ENCODE measurements at places on chromosomes 16 and 17.

GRCh38 chr17:34252095-34252443, 3.0 kb upstream of the CCL2 start:
- DNase-seq, result no peak

GRCh38 chr17:44992242-44992939, 24.3 kb upstream of the C1QL1 start:
- DNase-seq, result no peak

DNA sequence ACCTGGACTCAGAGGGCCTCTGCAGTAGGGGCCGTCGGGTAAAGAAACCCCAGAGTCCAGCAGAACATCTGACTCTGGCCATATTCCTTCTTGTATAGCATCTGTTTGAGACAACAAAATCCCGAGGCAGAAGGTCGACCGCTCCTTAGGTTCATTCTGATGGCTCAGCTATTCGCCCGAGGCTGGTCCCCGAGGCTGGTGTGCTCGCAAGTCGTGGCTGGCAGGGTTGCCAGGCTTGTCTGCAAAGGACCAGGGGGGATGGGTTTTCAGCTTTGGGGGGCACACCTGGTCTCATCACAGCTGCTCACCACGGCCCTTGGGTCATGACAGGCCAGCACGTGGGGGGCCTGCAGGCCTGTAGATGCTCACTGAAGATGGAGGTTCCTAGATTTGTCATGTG, 119.1 kb downstream of the BANP start:
- DNase-seq, result no peak

DNA sequence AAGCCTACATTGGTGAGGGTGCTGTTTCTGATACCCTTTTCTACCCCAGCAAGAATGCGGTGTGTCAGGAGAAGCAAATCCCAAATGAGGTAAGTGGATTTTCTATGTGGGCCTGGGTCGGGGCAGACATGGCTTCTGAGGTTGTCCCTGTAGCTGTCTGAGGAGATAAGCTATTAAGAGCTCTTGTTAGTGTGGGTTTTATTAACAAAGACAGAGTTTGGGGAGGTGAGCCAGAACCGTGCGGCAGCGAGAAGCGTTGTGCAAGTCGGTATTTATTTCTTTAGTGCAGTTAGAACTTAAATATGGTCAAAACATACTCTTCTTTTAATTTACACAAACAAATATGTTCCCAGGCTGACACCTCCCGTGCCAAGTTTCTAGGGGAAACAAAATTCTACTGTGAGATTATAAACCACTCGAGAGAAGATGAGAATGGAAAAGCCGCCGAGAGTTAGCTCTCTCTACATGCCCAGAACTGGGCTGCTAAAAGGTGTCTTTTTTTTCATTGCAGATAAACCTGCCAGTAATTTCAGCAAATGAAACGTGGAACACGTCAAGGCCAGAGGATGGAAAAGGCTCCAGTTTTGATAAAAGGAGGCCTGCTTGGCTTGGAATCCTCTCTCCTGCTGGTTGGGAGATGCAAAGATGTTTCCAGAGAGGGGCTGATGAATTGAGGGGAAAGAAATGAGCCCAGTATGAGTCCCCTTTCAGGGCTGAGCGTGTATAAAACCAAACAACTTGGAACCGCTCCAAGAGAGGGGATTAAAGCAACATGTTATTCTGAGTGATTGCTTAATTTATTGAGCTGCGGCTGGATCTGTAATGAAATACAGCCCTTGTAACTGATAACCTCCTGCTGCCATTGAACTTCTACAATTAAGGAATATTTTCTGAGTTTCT, 254.6 kb downstream of the MRTFB start:
- DNase-seq, result no peak

DNA sequence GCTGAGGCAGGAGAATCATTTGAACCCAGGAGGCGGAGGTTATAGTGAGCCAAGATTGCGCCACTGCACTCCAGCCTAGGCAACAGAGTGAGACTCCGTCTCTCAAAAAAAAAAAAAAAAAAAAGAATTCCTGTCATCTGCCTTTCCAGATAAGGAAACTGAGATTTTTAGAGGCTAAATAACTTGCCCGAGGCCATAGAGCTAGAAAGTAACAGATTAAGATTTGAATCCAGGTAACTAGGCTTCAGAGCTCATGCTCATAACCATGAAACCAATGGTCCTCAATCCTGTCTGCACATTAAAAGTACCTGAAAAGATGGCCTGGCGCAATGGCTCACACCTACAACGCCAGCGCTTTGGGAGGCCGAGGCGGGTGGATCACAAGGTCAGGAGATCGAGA, 9.5 kb downstream of the NCBP3 start:
- DNase-seq, result no peak

DNA sequence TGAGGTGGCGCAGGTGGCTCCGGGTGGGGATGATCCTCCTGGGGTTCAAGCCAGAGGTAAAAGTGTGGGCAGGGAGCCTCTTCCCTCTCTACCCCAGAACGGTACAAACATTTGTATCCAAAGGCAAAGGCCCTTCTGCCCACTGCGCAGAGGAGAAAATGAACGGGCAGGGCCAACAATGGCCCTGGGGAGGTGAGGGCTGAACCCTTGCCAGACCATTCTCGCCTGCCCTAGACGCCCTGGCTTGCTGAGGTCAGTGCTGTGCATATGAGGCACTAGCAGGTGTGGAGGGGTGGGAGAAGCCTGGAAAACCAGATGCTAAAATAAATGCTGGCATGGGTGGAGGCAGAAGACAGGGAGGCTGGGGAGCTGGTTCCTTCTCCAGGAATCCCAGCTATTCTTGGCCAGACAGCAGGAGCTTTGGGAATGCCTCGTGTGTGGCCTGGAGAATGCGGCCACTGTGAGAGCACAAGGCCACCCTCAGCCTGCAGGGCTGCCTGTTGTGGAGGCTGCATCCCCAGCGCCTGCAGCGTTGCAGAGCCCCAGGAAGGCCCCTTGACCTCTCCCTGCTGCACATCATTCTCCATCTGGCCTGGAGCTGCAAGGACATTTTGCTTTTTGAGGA, 4.5 kb downstream of the C17orf50 start:
- no peak for DNase-seq

DNA sequence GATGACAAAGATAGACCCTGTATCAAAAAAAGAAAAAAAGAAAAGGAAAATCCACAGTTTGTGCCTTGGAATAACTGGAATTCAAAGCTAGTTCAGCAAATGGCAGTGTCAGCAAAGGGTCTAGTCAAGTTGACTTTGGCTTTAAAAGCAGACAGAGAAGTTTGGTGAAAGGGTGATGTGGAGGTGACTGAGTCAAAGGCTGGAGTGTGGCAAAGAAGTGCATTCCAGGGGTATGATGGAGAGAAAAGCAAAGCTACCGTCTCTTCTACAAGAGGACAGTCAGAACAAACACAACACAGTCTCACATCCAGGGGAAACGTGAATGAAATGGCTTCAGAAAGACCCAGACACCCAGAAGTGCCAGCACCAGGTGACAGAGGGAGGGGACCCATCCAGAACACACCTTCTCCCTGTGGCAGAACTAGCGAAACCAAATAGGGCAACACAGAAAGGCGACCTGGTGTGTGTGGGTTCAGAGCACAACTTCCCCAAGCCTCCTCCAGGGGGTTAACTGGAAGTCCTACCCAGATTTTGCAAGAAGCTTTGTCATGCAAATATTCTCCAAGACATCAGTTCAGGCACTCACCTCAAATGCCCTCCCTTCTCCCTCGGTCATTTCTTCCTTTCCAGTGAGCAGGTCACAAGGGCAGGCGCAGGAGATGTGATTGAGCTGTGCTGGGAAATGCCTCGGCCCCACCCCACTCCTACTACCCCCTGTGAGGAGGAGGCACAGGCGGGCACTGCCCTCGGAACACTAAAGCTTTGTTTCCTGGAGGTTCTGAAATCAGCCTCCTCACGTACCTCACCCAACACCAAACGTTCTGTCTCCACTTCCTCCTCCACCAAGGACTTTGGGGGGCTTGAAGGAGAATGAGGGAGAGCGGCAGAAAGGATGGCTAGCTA, 481.9 kb downstream of the SOX9 start:
- no peak for DNase-seq

DNA sequence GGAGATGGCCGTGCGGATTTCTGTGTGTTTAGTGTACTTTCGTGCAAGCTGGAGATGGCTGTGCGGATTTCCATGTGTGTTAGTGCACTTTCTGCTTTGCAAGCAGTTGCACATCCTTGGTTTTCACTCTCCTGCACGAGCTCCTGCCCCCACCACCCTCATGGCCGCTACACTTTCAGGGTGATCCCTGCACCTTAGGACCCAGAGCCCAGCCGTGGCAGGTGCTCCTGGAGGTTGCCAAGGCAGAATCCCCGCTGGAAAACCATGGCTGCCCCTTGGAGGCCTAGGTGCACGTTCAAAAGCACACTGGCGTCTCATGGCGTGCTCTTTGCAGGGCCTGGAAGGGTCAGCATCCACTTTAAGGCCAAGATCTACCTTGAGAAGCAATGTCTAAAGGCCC, 311.0 kb upstream of the TNRC6C start:
- DNase-seq, result no peak

GRCh38 chr17:82734987-82735866, at the start of gene FN3K:
FN3K (plus strand) TSS chr17:82735615; CDS start chr17:82735637, 22 bp downstream.
- peak; percentile 72 for DNase-seq

- DNase-seq, result no peak
These were observed 417.2 kb upstream of the XYLT1 start for GRCh38 chr16:17887963-17888362.

DNA sequence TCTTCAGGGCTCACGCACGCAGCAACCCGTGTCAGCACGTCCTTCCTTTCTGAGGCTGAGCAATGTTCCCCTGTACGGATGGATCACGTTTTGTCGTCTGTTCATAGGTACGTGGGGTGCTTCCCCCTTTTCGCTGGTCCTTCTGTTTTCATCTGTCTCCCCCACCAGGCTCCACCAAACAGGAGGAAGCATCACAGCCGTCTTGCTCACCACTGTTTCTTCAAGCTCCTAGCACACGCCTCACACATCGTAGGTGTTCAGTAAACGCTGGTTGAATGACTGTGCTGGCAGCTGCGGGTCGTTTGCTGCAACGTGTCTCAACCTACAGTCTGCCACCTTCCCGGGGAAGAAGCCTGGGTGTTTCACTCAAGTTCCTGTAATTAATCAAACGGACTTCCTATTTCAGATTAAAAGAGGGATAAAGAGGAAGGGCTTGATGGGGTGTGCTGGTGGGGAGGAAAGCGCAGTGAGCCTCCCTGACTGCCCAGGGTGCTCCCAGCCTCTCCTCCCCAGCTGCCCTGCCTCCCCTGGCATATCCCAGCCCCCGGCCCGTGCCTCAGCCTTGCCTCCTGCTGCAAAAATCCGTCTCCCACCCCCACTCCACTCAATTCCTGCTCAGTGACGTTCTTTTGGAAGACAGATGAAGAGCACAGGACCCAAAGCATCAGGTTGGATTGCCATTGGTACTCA, 76.7 kb upstream of the DOC2B start:
- DNase-seq, result no peak

GRCh38 chr16:80025236-80025635, 424.7 kb upstream of the MAF start:
- DNase-seq, result no peak

DNA sequence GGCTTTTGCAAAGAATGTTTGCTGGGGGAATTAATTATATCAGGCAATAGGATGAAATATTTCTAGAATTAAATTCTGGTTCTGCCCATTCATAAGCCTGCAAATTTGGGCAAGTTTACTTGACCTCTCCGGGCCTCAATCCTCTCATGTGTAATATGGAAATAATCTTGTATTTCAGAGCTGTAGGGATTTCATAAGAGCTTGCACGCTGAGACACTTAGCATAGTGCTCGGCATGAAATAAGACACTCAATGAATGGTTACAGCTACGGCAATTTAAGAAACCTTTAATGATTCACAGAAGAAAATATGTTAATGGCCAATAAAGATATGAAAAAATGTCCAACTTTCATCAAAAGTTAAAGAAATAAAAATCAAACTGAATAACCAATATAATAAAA, 40.6 kb upstream of the PITPNM3 start:
- no peak for DNase-seq

- DNase-seq, result no peak
These were observed 58.2 kb downstream of the MFSD11 start for GRCh38 chr17:76796081-76796480.

- no peak for DNase-seq
These were observed 545.3 kb upstream of the SALL1 start for GRCh38 chr16:51696376-51696775.

- no peak for DNase-seq
These were observed 47.3 kb upstream of the GNG13 start for GRCh38 chr16:847681-848445.

- DNase-seq, result peak; percentile 79
These were observed at the start of gene TUBG2 for GRCh38 chr17:42659079-42659931. TUBG2 (plus strand) TSS chr17:42659284; CDS start chr17:42659504, 220 bp downstream.

- no peak for DNase-seq
These were observed 13.7 kb upstream of the LDHD start for GRCh38 chr16:75130150-75130771.

GRCh38 chr16:56344518-56345405, 80.6 kb downstream of the AMFR start:
- DNase-seq, result no peak

- no peak for DNase-seq
These were observed 11.4 kb upstream of the APOH start for GRCh38 chr17:66240630-66241029.

DNA sequence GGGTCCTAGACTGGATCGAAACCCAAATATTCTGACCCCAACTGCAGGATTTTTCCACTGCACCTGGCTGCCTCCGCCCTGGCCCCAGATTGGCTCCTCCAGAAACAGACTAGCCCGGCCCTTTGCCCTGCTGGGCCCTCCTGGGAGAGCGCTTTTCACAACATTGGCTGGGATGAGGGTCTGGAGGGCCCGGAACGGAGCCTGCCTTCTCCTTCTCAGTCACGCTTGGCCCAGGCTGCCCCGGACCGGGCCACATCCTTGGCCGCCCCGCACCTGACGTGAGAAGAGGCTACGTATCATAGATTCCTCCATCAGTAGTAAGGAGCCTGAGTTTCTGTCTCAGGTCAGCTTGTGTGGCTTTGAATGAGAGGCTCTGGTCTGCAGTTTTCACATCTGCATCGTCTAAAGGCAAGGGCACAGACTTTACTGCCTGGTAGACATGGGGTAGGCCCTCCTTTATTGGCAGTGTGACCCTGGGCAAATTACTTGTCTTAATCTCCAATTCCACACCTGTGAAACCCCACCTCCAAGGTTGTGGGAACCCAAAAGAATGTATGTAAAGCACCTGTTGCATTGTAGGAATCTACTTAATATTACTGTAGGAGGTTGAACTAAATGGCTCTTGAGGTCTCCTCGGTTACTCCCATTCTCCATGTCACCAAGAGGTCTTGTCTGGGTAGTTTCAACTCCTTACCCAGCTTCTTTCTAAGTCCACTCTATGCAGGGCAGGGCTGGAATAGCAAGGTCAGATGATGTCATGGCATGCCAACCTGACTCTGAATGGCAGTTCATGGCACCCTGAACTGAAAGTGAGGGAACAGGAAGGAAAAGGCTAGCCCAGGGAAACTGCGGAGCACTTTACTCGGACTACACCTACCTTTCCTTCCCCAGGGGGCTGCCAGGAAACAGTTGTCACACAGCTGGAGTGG, 661 bp downstream of the LRRC3C start:
- DNase-seq, result peak; percentile 47

- peak; percentile 92 for DNase-seq
These were observed 12.6 kb downstream of the THRA start for GRCh38 chr17:40075201-40075941.

- no peak for DNase-seq
These were observed 11.1 kb upstream of the PHAF1 start for GRCh38 chr16:67098599-67098998.

- no peak for DNase-seq
These were observed 1263.6 kb upstream of the GOT2 start for GRCh38 chr16:59997706-59998105.

Measured in hypothalamus (tissue), 51 donors.